ENCODE measurements at places on chromosomes 5 and 9. TPM values are rescaled to one million over a fixed set of nuclear protein-coding genes. Genes with fewer than 3 reads are reported as not detected.

HAND1 gene
- total RNA-seq = 0.16 TPM

NEUROG1 gene
- total RNA-seq = not detected

SHISAL2B gene
- total RNA-seq = not detected

CD14 gene
- 119 TPM for total RNA-seq

IL3 gene
- not detected for total RNA-seq

CTSV gene
- total RNA-seq = 2.0 TPM

- H3K27ac ChIP-seq = peak overlapping the region; percentile 69
- no peaks in the 10 kb centered on the region for H3K36me3 ChIP-seq
- no peaks in the 10 kb centered on the region for H3K4me1 ChIP-seq
Observed at GRCh38 chr5:156393980-156394379, 67.0 kb downstream of the SGCD start.

DNA sequence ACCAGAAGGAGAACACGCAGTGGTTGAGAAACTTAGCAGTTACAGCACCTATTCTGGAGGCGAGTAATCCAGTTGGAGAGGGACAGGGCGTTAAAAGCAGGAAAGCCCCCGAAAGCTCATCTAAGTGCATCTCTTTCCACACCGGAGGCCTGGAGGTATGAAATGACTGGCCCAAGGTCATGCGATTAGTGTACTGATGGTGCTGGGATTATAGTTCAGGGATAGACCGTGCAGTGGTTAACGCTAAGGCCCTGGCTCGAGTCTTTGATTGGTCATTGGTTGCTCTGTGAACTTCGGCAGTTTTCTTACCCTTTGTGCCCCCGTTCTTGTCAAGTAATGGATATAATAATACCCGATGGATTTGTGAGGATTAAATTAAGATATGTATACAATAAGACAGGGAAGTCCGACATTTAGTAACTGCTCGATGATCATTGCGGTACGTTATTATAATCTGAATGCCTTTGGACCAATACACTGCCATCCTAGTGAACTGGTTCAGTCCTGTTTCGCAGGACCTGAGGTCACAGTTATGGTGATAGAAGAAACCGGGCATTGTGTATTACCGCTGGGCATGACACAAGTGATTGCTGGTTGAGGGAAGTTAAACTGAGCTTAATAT is 960 bp downstream of the CANX start:
- H3K27me3 ChIP-seq = no peaks in the 10 kb centered on the region
- H3K27ac ChIP-seq = peak overlapping the region; percentile 99
- no peaks in the 10 kb centered on the region for H3K36me3 ChIP-seq

GRCh38 chr5:150409638-150410523 is 2.8 kb downstream of the CD74 start:
- H3K27ac ChIP-seq = peak overlapping the region; percentile 91
- peaks cover 6% of the 10 kb centered on the region for H3K4me1 ChIP-seq
- H3K36me3 ChIP-seq = no peaks in the 10 kb centered on the region
- peak overlapping the region; percentile 60 for H3K4me3 ChIP-seq

GRCh38 chr5:3449481-3449880 is 146.2 kb upstream of the IRX1 start:
- H3K36me3 ChIP-seq = no peaks in the 10 kb centered on the region
- no peak for DNase-seq
- H3K27ac ChIP-seq = no peak overlapping the region
- H3K4me3 ChIP-seq = no peak overlapping the region
- H3K27me3 ChIP-seq = no peaks in the 10 kb centered on the region

DNA sequence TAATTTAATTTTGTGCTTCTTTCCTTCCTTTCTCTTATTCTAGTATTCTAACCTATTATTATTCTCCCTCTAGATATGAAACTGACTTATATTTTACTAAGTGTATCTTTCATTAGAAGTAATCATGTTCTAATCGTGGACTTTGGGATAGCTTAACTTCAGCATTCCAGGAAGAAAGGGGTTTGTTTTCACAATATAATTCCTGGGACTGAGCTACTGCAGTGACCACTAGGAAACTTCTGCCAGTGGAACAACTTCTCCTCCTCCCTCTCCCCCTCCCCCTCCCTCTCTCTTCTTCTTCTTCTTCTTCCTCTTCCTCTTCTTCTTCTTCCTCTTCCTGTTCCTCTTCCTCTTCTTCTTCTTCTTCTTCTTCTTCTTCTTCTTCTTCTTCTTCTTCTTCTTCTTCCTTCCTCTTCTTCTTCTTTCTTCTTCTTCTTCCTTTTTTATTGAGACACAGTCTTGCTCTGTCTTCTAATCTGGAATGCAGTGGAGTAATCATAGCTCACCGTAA is 127.9 kb downstream of the NNT start:
- H3K36me3 ChIP-seq = no peaks in the 10 kb centered on the region
- no peak overlapping the region for H3K27ac ChIP-seq
- no peaks in the 10 kb centered on the region for H3K27me3 ChIP-seq
- no peak for DNase-seq

DNA sequence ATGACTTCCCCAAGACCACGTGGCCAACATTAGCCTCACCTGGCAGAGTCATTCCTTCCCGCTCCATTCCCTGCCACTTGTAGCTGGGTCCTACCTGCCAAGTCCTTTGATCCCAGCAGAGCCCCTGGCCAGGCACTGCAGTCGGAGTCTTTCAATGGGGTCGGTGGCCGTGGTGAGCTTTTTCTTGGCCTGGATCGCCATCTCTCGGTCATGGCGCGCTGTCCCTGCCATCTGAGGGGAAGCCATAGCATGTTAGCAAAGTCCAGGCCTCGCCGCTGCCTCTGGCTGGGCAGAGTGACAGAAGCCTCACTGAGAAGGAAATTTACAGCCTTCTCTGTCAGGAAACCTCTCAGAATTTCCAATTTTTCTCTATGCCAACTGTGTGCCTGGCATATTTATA is 17.5 kb downstream of the CAPSL start:
- no peak overlapping the region for H3K4me3 ChIP-seq
- DNase-seq = no peak
- no peak overlapping the region for H3K27ac ChIP-seq
- no peaks in the 10 kb centered on the region for H3K36me3 ChIP-seq

- DNase-seq = no peak
- no peaks in the 10 kb centered on the region for H3K4me1 ChIP-seq
- no peaks in the 10 kb centered on the region for H3K36me3 ChIP-seq
- H3K27ac ChIP-seq = no peak overlapping the region
- H3K27me3 ChIP-seq = no peaks in the 10 kb centered on the region
Observed at GRCh38 chr5:144142824-144143162, 27.7 kb downstream of the YIPF5 start.

DNA sequence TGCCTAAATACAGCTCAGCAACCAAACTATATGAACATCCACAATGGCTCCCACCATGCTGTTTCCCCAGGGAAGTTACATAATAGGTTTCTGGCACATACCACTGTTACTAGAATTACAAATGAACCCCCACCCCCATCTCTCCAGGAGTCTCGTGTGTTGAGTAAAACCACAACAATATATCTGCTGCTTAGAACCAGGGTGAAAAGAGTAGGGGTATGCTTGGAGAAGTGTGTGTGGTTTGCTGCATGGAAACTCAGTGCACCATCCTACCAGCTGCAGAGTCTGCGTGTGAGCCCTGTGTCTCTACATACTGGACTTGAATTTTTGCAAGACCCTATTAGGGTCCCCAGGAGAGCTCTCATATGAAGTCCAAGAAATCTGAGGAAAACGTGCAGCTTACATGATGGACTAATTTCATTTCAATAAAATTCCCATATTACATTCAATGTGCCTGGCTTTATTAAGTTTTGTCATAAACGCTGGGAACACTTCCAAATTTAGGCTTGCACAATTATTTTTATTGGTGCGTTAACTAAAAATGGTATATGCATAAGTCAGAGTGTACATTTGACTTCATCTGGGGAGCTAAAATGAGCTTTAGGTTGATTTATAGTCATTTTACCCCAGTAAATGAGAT is 104.5 kb upstream of the NFIB start:
- H3K27me3 ChIP-seq = no peaks in the 10 kb centered on the region
- no peak overlapping the region for H3K4me3 ChIP-seq
- H3K27ac ChIP-seq = no peak overlapping the region
- no peak for DNase-seq
- H3K4me1 ChIP-seq = no peaks in the 10 kb centered on the region

GRCh38 chr9:134178394-134178767 is 14.0 kb upstream of the RNU6ATAC start:
- H3K27me3 ChIP-seq = no peaks in the 10 kb centered on the region
- H3K4me1 ChIP-seq = peaks cover 7% of the 10 kb centered on the region
- H3K27ac ChIP-seq = no peak overlapping the region
- H3K4me3 ChIP-seq = no peak overlapping the region

DNA sequence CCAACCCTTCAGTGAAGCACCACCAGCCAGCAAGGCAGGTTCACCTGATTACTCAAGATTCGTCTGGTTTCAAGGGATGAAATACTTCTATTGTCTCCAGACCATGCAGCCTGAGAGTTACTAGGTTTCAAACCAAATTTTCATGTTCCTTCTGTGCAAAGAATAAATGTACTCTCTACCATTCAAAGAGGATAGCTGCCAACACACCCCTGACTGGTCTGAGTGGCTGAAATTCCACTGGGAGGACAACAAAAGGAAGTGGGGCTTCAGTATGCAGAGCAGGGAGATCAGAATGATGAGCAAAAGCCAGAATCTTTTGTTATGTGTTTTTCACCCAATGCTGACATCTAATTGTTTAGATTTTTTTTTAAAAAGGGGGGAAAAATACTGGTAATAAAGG is 356.3 kb downstream of the BNC2 start:
- no peak overlapping the region for H3K4me3 ChIP-seq
- H3K27ac ChIP-seq = no peak overlapping the region
- DNase-seq = no peak

DNA sequence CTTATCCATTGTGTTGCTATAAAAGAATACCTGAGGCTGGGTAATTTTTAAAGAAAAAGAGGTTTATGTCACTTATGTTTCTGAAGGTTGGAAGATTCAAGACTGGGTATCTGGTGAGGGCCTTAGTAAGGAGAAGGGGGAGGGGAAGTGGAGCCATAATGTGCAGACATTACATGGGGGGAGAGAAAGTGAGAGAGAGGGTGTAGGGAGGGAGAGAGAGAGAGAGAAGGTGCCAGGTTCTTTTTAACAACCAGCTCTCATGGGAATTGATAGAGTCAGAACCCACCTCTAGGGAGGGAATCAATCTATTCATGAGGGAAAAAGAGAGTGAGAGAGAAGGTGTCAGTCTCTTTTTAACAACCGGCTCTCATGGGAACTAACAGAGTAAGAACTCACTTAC is 29.5 kb downstream of the SPEF2 start:
- H3K4me1 ChIP-seq = no peaks in the 10 kb centered on the region
- H3K4me3 ChIP-seq = no peak overlapping the region
- H3K36me3 ChIP-seq = no peaks in the 10 kb centered on the region
- DNase-seq = no peak
- no peak overlapping the region for H3K27ac ChIP-seq
- H3K27me3 ChIP-seq = no peaks in the 10 kb centered on the region

DNA sequence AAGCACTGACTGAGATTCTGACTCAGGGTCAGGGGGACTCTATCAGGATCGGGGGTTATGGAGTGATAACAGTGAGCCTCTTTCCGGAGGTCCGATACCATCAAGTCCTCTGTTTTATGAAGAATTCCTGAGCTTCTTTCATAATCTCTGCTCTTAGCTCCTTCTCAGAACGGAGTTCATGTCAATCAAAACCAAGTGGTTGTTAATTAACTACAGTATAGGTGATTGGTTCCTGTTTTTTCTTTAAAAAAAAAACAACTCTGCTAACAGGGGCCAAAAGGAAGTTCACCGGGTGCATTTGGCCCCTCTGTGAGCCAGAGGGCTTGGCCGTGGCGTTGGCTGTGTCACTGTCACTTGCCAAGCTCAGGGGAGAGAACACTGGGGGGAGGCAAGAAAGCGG is 4.0 kb downstream of the GFI1B start:
- no peaks in the 10 kb centered on the region for H3K4me1 ChIP-seq
- H3K36me3 ChIP-seq = no peaks in the 10 kb centered on the region
- no peak for DNase-seq
- H3K27me3 ChIP-seq = peaks cover 50% of the 10 kb centered on the region
- H3K27ac ChIP-seq = no peak overlapping the region

DNA sequence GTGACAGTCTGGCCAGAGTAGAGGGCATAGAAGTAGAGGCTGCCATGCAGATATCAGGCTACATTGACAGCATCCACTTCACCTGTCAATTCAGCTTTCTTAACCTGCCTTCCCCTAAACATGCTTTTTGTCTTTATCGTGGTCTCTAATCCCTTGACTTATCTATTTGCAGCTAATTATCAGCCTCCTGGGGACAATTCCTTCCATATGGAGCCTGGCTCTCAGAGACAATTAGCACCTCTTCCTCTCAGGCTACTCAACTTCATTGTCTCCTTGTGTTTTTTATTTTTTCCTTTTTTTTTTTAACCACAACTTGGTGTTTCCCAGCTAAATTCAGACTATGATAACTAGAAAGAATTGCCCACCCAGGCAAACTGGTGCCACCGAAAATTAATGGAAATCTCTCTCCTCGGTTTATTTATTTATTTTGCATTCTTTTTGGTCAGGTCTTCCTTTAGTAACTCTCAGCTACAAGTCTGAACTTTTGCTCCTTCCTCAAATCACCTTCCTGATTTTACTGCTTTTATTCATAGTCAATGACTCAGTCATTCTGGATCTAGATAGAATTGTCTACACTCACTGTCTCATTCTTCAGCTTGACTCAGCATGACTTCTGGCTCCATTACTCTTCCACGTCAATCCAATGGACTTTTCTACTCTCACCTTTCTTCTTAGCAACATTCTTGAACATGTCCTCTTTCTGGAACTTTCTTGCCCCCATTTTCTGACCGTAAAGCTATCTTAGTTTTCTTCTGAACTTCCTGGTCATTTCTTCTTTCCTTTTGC is 63.0 kb upstream of the BASP1 start:
- no peaks in the 10 kb centered on the region for H3K27me3 ChIP-seq
- DNase-seq = no peak
- no peaks in the 10 kb centered on the region for H3K36me3 ChIP-seq

All from breast epithelium (tissue), 4 donors.